ENCODE measurements at places on chromosomes 16 and 17. TPM values are rescaled to one million over a fixed set of nuclear protein-coding genes. Genes with fewer than 3 reads are reported as not detected.

Gene FBXO39
- not detected for total RNA-seq

Gene EIF3CL
- total RNA-seq = 133 TPM

Gene PLEKHH3
- 38.9 TPM for total RNA-seq

Gene TBX2
- 10.5 TPM for total RNA-seq

Gene NPIPA1
- total RNA-seq = 84.9 TPM

Gene ARSG
- total RNA-seq = 21.3 TPM

Gene AATK
- 11.1 TPM for total RNA-seq

Gene TGFB1I1
- 57.7 TPM for total RNA-seq

Gene OTOA
- 0.10 TPM for total RNA-seq

Gene FBXW10
- total RNA-seq = 0.31 TPM

Gene CORO1A
- 14.8 TPM for total RNA-seq

Gene CCL22
- not detected for total RNA-seq

Gene ASGR2
- total RNA-seq = not detected

Gene MYO15A
- 0.21 TPM for total RNA-seq

Gene KRT25
- total RNA-seq = not detected

All from tongue (tissue), 3 donors.